Smooth muscle cell of the brain vasculature (primary cell): ENCODE measurements at places on chromosomes 12 and 14.

DNA sequence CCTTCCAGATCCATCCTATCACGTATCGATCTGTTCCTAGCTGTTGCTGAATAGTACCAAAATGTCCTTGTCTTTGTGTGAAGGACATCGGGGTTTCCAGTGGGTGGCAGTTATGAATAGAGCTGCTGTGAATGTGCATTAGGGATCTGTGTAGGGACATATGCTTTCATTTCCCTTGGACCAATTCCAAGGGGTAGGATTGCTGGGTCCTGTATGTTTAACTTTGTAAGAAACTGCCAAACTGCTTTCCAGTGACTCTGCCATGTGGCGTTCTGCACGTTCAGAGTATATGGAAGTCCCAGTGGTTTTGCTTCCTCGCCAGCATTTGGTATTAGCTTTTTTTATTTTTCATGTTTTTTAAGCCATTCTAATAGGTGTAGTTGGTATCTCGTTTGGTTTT is 28.6 kb downstream of the PACS2 start:
- DNase-seq, result no peak

- DNase-seq, result no peak
Observed at GRCh38 chr12:46390304-46390703, 17.7 kb upstream of the SLC38A2 start.

DNA sequence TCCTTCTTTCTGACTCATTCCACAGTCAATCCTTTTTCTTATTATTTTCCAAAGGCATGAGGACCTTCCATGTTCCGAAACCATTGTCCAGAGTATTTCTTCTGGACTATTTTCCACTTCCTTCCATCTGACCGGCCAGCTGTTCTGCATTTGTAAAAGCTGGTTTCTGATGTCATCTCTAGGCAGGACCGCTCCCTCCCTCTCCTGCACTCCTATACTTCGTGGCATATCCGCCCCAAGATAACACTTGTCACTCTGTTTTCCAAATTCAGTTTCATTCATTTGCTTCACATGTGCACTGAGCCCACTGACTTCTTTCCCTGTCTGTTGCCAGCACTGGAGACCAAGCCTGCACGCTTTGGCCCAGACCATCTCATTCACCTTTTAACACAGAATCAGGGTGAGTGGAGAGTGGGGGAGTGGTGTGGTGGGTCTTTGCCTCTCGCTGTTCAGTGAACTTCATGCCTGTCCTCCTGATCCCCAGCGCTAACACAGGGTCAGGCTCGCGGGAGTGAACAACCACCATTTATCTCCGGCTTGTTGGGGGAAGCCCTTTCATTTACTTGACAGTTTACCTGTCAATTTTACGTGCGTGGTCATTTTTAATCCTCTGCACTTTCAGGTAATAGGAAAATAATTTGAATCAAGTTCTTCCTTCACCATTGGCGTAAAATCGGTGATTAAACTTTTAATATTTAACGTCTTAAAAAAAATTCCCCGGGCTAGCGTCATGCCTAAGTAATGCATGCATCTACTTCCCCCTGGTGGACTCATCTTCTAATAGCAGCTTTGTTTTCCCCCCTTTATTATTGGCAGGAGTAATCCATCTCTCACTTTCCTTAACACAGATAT is 52.5 kb downstream of the C12orf75 start:
- DNase-seq, result peak; percentile 57

DNA sequence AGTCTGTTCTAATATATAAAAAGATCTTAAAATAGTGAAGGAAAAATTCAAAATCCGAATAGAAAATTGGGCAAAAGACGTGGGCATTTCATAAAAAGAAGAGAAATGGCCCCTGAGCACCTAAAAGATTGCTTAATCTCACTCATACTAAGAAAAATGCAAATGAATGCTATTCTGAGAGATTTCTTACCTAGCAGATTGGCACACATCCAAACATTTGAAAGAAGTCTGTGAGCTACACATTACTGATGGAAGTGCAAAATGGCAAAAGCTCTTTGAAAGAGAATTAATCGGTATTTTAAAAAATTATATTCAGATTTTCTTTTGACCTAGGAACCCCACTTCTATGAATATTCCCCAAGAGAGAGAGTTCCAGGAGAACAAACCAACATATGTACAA is 280.4 kb upstream of the GARIN6 start:
- DNase-seq, result no peak

GRCh38 chr12:132593938-132594358 is 16.4 kb downstream of the LRCOL1 start:
- peak; percentile 81 for DNase-seq

- no peak for DNase-seq
Observed at GRCh38 chr14:51597261-51598001, 54.3 kb upstream of the FRMD6 start.

GRCh38 chr12:38775457-38775856 is 129.9 kb downstream of the CPNE8 start:
- DNase-seq, result no peak

DNA sequence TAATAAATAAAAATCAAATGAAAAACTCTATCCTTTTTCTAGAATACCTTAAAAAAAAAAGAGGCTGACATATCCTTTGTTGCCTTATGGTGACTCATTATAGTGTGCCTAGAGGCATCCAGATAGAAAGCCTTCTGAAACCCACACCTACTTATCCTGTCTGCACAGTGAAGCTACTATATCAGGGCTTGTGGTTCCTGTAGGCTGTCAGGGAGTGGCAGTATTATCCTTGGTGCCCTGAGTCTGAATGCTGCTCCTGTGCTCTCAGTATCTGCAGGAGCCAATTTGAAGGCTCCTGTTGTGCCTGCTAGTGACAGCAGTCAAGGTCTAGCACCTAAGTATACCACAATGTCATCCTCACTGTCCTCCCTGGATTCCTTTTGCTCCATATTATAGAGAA is 168.4 kb upstream of the AVPR1A start:
- DNase-seq, result no peak

GRCh38 chr14:69693145-69693544 is 73.8 kb upstream of the SRSF5 start:
- DNase-seq, result no peak

DNA sequence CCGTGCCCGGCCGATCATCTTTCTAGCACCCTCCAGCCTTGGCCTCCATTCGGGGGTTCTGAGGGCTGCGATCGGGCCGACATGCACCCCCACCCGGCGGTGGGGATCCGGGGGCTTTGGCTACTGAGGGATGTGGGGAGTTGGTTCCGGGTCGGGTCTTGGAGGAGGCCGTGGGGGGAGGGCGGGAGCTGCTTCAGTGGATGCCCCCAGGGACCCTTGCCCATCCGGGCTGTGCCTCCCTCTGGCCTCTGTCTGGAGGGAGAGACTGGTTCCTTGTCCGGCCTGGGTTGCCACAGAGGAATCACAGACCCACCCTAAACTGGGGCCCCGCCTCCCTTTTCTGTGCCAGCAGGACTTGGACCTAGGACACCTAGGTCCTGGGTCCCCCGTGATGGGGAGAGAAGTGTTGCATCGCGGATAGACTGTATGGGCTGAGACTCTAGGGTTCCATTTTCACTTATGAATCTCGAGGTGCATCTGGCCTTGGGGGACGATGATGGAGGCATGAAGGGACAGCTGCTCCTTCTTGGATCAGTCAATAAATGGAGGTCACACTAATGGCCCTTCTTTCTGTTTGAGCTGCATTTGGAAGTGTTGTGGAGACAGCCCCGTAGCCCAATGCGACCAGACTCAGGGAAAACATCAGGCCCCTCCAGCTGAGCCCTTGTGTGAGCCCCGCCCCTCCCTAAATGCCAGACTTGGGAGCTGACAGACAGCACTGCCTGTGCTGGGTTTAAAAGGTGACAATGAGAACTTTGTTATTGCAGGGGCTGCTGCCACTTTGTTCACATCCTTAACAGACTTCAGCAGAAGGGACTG is 577 bp downstream of the DTX3 start:
- no peak for DNase-seq

- DNase-seq, result no peak
Observed at GRCh38 chr14:95679148-95679815, 6.9 kb upstream of the TCL1B start.

- no peak for DNase-seq
Observed at GRCh38 chr14:54667764-54668163, 100.8 kb downstream of the SAMD4A start.

GRCh38 chr12:92629349-92630065 is 73.3 kb upstream of the PLEKHG7 start:
- DNase-seq, result peak; percentile 26
